ENCODE measurements at places on chromosomes 2 and 18.

GRCh38 chr18:75441896-75442295, 14.4 kb upstream of the SMIM21 start:
- no peak overlapping the region for H3K4me3 ChIP-seq
- peaks cover 4% of the 10 kb centered on the region for H3K4me1 ChIP-seq
- no peak overlapping the region for H3K27ac ChIP-seq
- H3K27me3 ChIP-seq, result peaks cover 13% of the 10 kb centered on the region

GRCh38 chr2:207354462-207354861, 175.3 kb upstream of the CREB1 start:
- H3K4me1 ChIP-seq, result peaks cover 8% of the 10 kb centered on the region
- H3K27me3 ChIP-seq, result no peaks in the 10 kb centered on the region
- H3K36me3 ChIP-seq, result no peaks in the 10 kb centered on the region

DNA sequence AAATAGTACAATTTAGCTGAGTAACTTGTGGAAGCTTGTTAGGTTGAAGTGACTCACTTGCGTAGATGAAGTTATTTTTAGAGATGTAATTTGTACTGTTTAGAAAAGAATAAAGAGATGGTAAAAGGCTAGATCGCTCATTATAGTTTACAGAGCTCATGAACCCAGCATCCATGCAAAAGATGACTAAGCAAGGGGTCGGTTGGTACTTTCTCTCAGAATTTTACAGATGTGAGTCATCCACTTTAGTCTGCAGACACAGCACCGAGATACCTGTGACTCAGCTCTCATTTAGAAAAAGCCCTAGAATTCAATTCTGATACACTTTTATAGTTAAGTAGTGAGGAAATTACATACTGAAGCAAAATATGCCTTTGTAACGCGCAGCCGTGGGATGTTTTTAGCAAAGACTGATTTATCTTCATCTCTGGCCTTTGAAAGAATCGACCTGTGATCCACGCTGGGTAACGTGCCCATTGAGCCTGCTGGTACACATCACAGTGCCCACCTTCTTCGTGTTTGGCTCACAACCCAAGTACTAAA, 116.5 kb upstream of the FOSL2 start:
- H3K4me3 ChIP-seq, result peak overlapping the region; percentile 8
- H3K36me3 ChIP-seq, result peaks cover 5% of the 10 kb centered on the region
- no peak for DNase-seq
- H3K27ac ChIP-seq, result peak overlapping the region; percentile 93
- peaks cover 46% of the 10 kb centered on the region for H3K4me1 ChIP-seq

- H3K4me3 ChIP-seq, result no peak overlapping the region
- no peak overlapping the region for H3K27ac ChIP-seq
- DNase-seq, result no peak
- H3K27me3 ChIP-seq, result peaks cover 10% of the 10 kb centered on the region
- no peaks in the 10 kb centered on the region for H3K36me3 ChIP-seq
- H3K4me1 ChIP-seq, result no peaks in the 10 kb centered on the region
Measured at GRCh38 chr2:217478831-217479455, 523.9 kb downstream of the TNS1 start.

DNA sequence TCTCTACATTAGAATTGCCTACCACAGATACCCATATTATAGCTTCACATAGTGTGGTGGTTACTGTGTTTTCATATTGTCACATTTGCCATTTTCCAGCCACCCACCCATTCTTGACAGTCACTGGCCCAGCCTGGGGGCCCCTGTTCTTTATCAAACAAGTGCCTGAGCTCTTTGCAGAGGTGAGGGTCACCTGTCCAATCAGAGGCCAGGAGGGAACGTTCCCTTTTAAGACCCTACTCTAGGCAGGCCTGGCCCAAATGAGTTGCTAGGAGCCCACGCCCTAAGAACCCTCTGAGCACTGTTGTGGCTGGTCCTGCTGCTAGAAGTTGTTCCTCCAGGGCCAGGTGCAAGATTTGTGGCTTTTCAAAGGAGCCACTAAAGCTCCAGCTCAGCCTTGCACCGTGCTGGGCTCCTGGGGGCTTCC, 5.2 kb downstream of the IL37 start:
- H3K4me3 ChIP-seq, result no peak overlapping the region
- DNase-seq, result no peak
- H3K36me3 ChIP-seq, result no peaks in the 10 kb centered on the region
- H3K27ac ChIP-seq, result no peak overlapping the region
- H3K27me3 ChIP-seq, result no peaks in the 10 kb centered on the region

DNA sequence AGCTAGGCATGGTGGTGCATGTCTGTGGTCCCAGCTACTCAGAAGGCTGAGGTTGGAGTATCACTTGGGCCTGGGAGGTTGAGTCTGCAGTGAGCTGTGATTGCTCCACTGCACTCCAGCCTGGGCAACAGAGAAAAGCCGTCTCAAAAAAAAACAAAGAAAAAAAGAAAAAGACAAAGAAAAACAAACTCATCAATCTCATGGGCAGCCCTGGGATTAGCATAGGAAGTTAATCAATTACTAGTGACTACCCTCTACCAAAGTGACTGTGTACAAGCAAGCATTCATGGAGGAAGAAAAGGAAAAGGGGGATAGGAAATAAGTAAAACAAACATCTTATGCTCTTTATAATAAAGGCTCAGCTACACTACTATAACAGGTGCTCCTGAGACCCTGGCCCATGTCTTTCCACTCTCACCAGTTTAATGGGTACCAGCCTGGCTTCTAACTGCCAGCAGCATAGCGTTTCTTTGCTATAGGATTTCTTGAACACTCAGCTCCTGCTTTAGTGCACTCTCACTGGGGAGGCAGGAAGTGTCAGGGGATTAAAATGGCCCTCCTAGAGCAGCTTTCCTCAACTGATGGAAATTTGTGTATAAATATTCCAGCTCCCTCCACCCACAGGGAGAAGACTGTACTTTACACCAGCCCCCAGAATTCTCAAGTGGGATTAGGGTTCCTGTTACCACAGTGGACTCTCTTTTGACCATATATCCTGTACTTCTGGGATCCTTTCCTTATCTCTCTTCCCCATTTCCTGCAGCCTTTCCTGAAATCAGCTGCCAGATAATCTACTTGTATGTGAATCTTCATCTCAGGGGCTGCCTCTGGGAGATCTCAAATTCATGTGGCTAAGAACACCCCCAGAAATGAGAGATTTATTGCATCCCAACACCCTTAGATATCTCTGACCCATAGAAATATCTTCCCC, 91.3 kb upstream of the GLS start:
- DNase-seq, result no peak
- H3K27me3 ChIP-seq, result no peaks in the 10 kb centered on the region
- H3K27ac ChIP-seq, result peak overlapping the region; percentile 12
- no peaks in the 10 kb centered on the region for H3K36me3 ChIP-seq

GRCh38 chr2:240591226-240591625, 4.7 kb downstream of the CAPN10 start:
- no peak for DNase-seq
- H3K4me3 ChIP-seq, result no peak overlapping the region
- no peak overlapping the region for H3K27ac ChIP-seq

GRCh38 chr2:191274413-191274815, 29.2 kb downstream of the MYO1B start:
- no peak for DNase-seq
- no peak overlapping the region for H3K27ac ChIP-seq
- no peak overlapping the region for H3K4me3 ChIP-seq

DNA sequence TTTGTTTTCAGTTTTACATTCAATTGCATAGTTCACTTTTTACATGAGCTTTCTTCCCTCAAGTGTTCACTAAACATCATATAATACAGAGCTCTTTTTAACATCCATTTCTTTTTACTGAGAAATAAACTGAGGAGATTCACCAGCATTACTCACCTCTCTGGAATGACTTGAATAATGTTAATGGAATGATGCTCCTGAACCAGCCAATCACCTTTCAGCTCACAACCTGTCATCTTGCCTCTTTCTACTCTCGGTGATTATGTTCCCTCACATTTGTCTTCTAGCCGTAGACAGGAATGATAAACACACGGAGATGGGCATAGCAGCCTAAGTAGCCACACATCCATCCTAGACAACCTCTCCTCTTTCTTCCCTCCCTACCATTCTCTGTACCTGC, 301.7 kb downstream of the PAX3 start:
- no peak overlapping the region for H3K4me3 ChIP-seq
- H3K36me3 ChIP-seq, result no peaks in the 10 kb centered on the region
- H3K4me1 ChIP-seq, result no peaks in the 10 kb centered on the region
- peaks cover 3% of the 10 kb centered on the region for H3K27me3 ChIP-seq
- no peak overlapping the region for H3K27ac ChIP-seq

DNA sequence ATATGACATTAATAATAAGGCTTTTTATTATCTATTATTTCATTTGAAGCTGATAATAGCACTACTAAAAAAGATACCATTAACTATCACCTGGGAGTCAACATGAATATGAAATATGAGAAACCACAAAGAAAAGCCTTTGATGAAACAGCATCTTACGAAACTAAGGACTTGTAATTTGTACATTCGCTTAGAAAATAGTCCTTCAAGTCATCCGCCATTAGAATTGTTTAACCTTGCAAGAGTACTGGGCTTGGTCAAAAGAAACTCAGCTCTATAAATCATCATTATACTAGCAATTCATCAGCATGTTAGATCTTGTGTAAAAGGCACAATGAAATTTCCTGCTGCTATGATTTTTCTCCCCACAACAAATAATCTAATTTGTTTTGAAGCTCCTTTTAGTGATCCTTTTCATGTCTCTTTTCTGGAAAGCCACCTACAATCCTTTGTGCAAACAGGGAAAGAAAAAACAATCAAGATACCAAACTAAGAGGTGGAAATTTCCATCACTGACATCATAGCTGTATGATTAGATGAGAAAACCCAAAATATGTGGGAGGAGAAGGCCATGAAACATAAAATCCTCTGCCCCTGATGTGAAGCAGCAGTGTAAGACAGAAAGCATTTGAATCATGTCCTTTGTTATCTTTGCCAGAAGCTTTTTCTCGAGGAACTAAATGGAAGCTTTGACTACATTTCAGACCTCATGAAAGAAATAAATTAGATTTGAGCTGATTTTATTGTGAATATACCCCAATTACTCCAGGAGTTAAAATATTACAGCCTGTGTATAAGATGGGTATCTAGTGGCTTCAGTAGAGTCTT, 31.2 kb downstream of the SCN9A start:
- no peaks in the 10 kb centered on the region for H3K27me3 ChIP-seq
- H3K4me1 ChIP-seq, result no peaks in the 10 kb centered on the region
- H3K36me3 ChIP-seq, result no peaks in the 10 kb centered on the region

DNA sequence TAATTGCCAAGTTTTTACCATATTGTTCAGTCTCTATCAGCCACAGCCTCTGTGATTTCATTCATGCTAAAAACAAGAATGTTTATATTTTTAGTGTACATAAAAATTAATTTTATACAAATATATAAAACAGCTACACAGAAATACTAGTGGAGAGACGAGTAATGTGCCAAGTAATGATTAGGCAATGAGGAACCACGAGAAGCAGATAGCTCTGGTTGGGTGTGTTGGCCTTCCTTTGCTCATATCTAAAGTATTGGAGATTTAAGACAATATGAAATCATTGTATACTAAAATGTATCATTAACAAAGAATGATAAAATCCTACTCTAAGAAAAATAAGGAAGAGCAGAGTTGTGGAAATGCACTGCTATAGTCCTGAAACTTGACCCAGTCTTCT, 326.7 kb downstream of the AGAP1 start:
- peaks cover 4% of the 10 kb centered on the region for H3K36me3 ChIP-seq
- DNase-seq, result no peak
- H3K27ac ChIP-seq, result no peak overlapping the region

DNA sequence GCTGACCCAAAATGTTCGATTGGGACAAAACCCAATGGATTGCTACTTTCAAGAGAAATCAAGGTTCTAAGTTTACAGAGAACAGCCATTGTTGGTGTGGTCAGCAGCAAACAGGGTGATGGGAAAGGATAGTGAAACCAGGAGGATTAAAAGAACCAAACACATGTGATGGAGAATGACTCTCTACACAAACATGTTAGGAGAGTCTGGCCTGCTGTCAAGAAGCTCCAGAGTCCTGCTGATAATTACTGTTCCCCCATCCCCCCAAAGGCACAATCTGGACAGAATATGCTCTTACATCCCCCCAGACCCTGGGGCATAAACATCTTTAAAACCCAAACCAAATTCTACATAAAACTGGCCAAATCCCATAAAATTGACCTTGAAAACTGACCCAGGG, 32.0 kb upstream of the ACYP2 start:
- peaks cover 4% of the 10 kb centered on the region for H3K4me1 ChIP-seq
- H3K27me3 ChIP-seq, result no peaks in the 10 kb centered on the region
- H3K4me3 ChIP-seq, result no peak overlapping the region
- no peaks in the 10 kb centered on the region for H3K36me3 ChIP-seq
